ENCODE measurements at places on chromosomes 2 and 18.
A peak's percentile ranks its signal among the peaks of the same experiment; 100 is the strongest.

GRCh38 chr2:230230087-230230486, 4.6 kb downstream of the SP140 start:
- H3K27me3 ChIP-seq = no peaks in the 10 kb centered on the region
- no peak for DNase-seq
- no peak overlapping the region for H3K27ac ChIP-seq
- H3K4me3 ChIP-seq = no peak overlapping the region
- no peaks in the 10 kb centered on the region for H3K4me1 ChIP-seq

GRCh38 chr2:974054-974453, 23.4 kb downstream of the SNTG2 start:
- DNase-seq = no peak
- H3K27me3 ChIP-seq = peaks cover 7% of the 10 kb centered on the region
- no peaks in the 10 kb centered on the region for H3K36me3 ChIP-seq
- H3K4me3 ChIP-seq = no peak overlapping the region

DNA sequence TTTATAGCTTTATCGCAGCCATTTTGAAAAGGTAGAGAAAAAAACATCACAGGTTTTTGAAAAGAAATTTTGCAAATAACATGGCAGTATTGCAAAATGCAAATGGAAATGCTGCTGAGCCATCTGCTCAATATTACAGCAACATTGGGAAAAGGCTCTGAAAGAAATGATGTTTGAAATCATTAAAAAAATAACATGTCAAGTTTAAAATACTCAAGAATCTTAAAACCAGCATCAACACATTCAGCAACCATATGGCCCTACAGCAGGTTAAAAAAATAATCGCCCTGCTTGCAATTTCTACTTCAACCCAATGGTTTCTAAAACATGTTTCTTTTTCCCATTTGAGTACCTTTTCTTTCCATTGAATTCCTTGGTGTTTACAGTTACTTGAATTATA, 289.4 kb downstream of the AFF3 start:
- H3K27ac ChIP-seq = no peak overlapping the region
- H3K4me3 ChIP-seq = no peak overlapping the region
- no peaks in the 10 kb centered on the region for H3K27me3 ChIP-seq

DNA sequence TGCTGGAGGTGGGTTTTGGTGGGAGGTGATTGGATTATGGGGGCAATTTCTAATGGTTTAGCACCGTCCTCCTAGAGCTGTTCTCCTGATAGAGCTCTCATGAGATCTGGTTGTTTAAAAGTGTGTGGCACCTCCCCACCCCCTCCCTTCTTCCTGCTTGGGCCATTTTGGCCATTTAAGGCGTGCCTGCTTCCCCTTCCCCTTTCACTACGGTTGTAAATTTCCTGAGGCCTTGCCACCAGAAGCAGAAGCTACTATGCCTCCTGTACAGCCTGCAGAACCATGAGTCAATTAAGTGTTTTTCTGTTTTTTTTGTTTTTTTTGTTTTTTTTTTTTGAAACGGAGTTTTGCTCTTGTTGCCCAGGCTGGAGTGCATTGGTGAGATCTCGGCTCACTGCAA, 335.7 kb upstream of the HS6ST1 start:
- no peak for DNase-seq
- H3K36me3 ChIP-seq = no peaks in the 10 kb centered on the region
- H3K4me3 ChIP-seq = no peak overlapping the region

DNA sequence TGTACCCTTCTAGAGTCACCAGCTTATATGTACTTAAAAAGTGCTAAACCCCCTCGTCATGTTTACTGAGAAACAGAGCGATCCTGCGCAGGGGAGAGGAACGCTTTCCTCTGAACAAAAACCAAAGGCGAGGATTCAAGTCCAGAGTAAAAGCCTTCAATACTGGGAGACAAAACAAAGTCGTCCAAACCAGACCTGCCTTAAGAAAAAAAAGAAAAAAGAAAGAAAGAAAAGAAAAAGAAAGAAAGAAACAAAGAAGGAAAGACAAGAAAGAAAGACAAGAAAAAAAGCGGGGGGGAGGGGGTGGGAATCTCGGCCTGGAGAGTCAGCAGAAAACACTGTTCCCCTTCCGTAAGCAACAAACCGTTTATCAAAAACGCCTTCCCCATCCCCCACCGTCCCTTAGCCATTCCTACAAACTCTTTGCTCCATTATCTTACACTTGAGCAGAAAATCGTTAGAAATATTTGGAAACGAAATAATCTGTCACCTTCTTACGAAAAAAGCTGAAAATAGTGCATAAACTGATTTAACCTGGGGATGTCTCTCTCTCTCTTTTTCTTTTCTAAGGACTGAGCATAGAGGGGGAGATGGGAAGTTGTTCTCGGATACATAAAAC, 3.3 kb downstream of the PTGR3 start:
- peaks cover 16% of the 10 kb centered on the region for H3K36me3 ChIP-seq
- no peak for DNase-seq
- no peaks in the 10 kb centered on the region for H3K27me3 ChIP-seq
- H3K27ac ChIP-seq = peak overlapping the region; percentile 31
- peak overlapping the region; percentile 54 for H3K4me3 ChIP-seq
- peaks cover 43% of the 10 kb centered on the region for H3K4me1 ChIP-seq

DNA sequence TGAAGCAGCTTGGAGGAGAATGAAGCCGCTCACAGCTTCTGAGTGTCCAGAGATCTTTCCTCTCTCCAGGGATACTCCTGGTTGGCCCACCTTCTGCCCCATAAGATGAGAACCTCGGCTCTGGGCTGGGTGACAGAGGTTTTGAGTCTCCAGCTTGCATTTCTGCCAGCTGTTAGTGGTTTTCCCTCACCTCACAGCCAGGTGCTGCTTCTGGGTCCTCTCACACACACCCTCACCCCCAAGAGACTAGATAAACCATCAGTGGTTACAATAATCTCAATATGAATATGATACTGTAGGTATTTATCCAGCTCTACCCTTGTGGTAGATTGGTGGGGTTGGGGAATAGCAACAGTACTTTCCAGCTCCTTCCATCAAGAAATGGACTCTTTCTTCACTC, 161.7 kb upstream of the SIX3 start:
- no peak overlapping the region for H3K27ac ChIP-seq
- no peaks in the 10 kb centered on the region for H3K27me3 ChIP-seq
- no peak overlapping the region for H3K4me3 ChIP-seq
- no peaks in the 10 kb centered on the region for H3K36me3 ChIP-seq

GRCh38 chr2:27313882-27314645, 5.8 kb upstream of the UCN start:
- peaks cover 5% of the 10 kb centered on the region for H3K4me1 ChIP-seq
- H3K4me3 ChIP-seq = no peak overlapping the region
- peak; percentile 4 for DNase-seq

- DNase-seq = no peak
- H3K4me3 ChIP-seq = no peak overlapping the region
- H3K27ac ChIP-seq = no peak overlapping the region
- no peaks in the 10 kb centered on the region for H3K27me3 ChIP-seq
- peaks cover 21% of the 10 kb centered on the region for H3K4me1 ChIP-seq
- no peaks in the 10 kb centered on the region for H3K36me3 ChIP-seq
Measured at GRCh38 chr2:161131804-161132203, 28.4 kb upstream of the TANK start.

DNA sequence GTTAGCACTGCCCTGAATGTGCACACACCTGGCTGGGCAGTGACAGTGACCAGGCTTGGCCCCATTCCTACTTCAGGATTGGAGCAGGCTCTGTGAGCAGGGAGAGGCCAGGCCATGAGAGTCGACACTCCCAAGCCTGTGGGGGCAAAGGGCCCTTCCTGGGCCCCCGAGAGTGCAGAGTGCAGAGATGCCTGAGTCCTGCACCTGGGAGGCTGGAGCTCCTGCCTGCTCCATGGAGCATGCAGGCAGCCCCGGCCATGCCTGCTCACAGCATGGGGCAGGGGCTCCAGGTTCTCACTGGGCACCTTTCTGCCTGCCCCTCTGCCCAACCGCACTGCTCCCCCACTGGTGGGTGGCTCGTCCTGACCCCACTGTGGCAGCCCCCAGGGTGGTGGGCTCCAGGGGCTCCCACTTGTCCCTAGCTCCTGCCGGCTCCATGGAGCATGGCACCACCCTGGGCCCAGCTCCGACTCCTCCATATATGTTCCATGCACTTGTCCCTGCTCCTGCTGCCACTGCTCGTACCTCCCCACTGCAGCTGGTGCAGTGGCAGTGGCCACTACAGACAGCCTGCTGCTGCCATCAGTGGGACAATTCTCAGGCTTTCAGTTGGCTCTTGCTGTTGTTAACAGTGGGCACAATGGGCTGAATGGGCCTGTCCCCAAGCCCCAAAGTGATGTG, 282.0 kb downstream of the RPRM start:
- H3K4me1 ChIP-seq = no peaks in the 10 kb centered on the region
- no peaks in the 10 kb centered on the region for H3K27me3 ChIP-seq
- no peak overlapping the region for H3K4me3 ChIP-seq
- no peaks in the 10 kb centered on the region for H3K36me3 ChIP-seq
- no peak for DNase-seq
- no peak overlapping the region for H3K27ac ChIP-seq

- no peaks in the 10 kb centered on the region for H3K27me3 ChIP-seq
- no peak overlapping the region for H3K27ac ChIP-seq
- DNase-seq = no peak
- H3K36me3 ChIP-seq = no peaks in the 10 kb centered on the region
- peaks cover 4% of the 10 kb centered on the region for H3K4me1 ChIP-seq
Measured at GRCh38 chr2:3598197-3598910, 3.4 kb downstream of the COLEC11 start.

DNA sequence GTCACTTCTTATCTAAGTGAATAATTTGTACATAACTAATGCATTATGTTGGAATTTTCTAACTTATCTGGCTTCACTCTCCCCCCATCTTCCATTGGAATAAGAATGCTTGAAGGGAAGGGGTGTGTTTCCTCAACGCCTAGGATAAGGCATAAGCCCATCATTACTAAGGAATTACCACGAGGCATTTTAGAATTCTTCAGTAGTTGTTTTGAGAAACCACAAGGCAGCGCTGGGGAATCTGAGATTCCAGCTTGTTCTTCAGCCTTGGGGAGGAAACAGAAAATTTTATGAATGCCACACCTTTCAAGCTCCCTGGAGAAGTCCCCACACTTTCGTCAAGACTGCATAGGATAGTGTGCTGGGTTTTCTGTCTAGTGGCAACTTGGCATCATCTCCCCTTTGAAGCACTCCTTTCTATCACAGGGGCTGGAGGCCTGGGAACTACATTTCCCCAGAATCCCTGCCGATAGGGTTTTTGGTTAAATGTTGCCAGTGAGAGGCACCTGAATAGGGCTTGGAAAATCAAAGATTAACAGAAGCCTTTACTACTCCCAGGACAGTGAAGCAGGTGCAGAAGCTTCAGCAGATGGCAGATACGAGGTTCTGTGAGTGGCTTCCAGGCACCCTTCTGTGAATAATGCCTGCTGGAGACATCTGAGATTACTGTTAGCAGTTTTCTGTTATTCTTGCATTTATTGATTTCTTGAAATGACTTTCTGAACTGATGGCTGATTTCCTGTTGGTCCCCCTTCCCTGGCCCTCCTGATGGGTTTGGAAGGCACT, 192.7 kb upstream of the REV1 start:
- H3K27ac ChIP-seq = no peak overlapping the region
- no peak overlapping the region for H3K4me3 ChIP-seq
- no peak for DNase-seq
- H3K27me3 ChIP-seq = no peaks in the 10 kb centered on the region
- H3K4me1 ChIP-seq = no peaks in the 10 kb centered on the region
- H3K36me3 ChIP-seq = no peaks in the 10 kb centered on the region

DNA sequence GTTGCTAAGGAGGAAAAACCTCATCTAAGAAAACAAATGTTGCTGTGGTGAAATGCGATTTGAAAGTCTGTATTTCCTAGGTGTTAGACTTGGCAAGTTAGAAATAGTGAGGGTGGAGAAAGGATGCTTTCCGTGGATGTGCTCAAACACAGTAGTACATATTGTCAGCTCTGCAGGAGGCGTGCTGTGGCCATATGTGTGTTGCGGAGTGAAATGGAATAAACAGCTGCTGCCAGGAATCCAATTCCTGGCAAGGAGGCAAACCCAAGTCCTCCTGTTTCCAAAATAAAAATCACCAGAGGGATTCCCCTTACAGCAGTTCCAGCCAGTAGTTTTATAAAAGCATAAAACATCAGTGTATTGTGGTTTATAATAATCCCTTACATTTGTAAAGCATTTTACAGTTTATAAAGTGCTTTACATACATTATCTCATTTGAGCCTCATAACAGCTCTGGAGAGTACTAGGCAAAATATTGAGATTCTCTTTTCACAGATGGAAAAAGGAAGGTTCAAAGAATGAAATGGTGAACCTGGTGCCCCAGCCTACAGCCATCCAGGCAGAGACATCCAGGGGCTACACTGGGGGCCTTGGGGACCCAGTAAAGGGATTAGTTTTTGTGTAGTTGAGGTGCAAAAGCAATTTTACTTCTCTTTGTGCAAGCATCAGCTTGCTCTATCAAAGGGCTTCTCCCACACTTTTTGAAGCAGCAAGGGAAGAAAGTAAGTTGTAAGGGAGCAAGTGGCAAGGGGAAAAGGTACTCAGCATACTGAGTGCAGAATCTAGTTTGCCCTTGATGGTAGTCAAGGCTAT, 206.0 kb downstream of the AGPS start:
- no peaks in the 10 kb centered on the region for H3K36me3 ChIP-seq
- peak overlapping the region; percentile 7 for H3K4me3 ChIP-seq
- no peaks in the 10 kb centered on the region for H3K27me3 ChIP-seq
- no peak for DNase-seq
- H3K4me1 ChIP-seq = no peaks in the 10 kb centered on the region

- H3K27ac ChIP-seq = no peak overlapping the region
- no peaks in the 10 kb centered on the region for H3K4me1 ChIP-seq
- no peaks in the 10 kb centered on the region for H3K36me3 ChIP-seq
- no peak for DNase-seq
- no peaks in the 10 kb centered on the region for H3K27me3 ChIP-seq
Measured at GRCh38 chr2:60028849-60029565, 524.4 kb downstream of the BCL11A start.

DNA sequence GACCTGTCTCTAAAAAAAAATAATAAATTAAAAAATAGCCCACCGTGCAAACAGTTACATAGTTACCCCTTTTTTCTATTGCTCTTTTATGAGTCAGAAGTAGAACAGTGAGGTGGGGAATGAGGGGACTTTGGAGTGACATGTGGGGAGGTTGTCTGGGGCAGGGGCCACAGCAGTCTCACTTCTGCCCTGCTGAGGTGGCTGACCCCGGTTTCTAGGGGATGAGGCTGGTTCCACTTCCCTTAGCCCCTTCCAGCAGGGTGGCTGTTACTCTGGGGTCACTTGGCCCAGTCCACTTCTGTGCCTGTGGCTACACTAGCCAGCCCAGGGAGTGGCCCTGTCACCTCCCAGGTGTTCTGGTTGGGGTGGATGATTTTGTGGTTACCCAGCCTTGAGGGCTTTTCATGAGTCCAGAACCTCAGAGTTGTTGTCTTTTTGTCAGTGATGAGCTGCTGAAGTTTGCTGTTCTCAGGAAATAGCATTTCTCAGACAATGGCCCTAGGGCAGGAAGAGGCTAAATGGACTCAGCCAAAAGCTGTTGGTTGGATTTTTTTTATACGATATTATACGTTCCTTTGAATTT, 28.0 kb upstream of the SCLY start:
- H3K27me3 ChIP-seq = no peaks in the 10 kb centered on the region
- no peak overlapping the region for H3K4me3 ChIP-seq
- DNase-seq = no peak
